Purkinje cell (primary cell): ENCODE measurements at places on chromosomes 16 and 17. TPM values are rescaled to one million over a fixed set of nuclear protein-coding genes. Genes with fewer than 3 reads are reported as not detected.

The TPSD1 gene
- not detected in 2 replicates for polyA plus RNA-seq

The C17orf78 gene
- polyA plus RNA-seq: not detected in 2 replicates

The HCRT gene
- polyA plus RNA-seq: not detected in 2 replicates

The SEC14L5 gene
- polyA plus RNA-seq: 0.55 and 1.8 TPM in 2 replicates

The PPP1R1B gene
- 272 and 400 TPM in 2 replicates for polyA plus RNA-seq

The GSG1L gene
- 0.16 TPM in 1 of 2 replicates, not detected in the other for polyA plus RNA-seq

The CDT1 gene
- 0.17 TPM in 1 of 2 replicates, not detected in the other for polyA plus RNA-seq

The KRT15 gene
- not detected in 2 replicates for polyA plus RNA-seq

The DOC2B gene
- polyA plus RNA-seq: 1.3 and 2.2 TPM in 2 replicates

The PLEKHH3 gene
- 0.40 TPM in 1 of 2 replicates, not detected in the other for polyA plus RNA-seq

The CIITA gene
- 0.03 and 0.38 TPM in 2 replicates for polyA plus RNA-seq

The NHERF2 gene
- polyA plus RNA-seq: 1.0 and 1.3 TPM in 2 replicates

The SRSF1 gene
- 25.0 and 27.9 TPM in 2 replicates for polyA plus RNA-seq

The HAP1 gene
- 0.27 and 1.7 TPM in 2 replicates for polyA plus RNA-seq

The UNC119 gene
- 12.3 and 30.0 TPM in 2 replicates for polyA plus RNA-seq

The FBXO39 gene
- polyA plus RNA-seq: not detected in 2 replicates

The ORMDL3 gene
- 32.9 and 42.7 TPM in 2 replicates for polyA plus RNA-seq

The RUSF1 gene
- 5.2 and 12.1 TPM in 2 replicates for polyA plus RNA-seq

The TMC8 gene
- polyA plus RNA-seq: not detected in 2 replicates

The SLC46A1 gene
- 6.7 and 17.2 TPM in 2 replicates for polyA plus RNA-seq

The CACNG3 gene
- 17.6 TPM in 1 of 2 replicates, not detected in the other for polyA plus RNA-seq

The ASB16 gene
- not detected in 2 replicates for polyA plus RNA-seq

The CDK3 gene
- 0.29 and 1.8 TPM in 2 replicates for polyA plus RNA-seq

The TNP2 gene
- not detected in 2 replicates for polyA plus RNA-seq

The NCOR1 gene
- polyA plus RNA-seq: 39.0 and 50.6 TPM in 2 replicates

The PIGL gene
- polyA plus RNA-seq: 57.3 and 71.8 TPM in 2 replicates

The FOXC2 gene
- not detected in 2 replicates for polyA plus RNA-seq

The PIMREG gene
- polyA plus RNA-seq: 1.8 and 5.1 TPM in 2 replicates

The ATP2C2 gene
- polyA plus RNA-seq: 2.6 TPM in 1 of 2 replicates, not detected in the other

The RNF43 gene
- polyA plus RNA-seq: 0.99 and 4.0 TPM in 2 replicates

The BCAR1 gene
- polyA plus RNA-seq: 6.9 and 21.4 TPM in 2 replicates

The CTRL gene
- polyA plus RNA-seq: 1.9 TPM in 1 of 2 replicates, not detected in the other

The HBQ1 gene
- polyA plus RNA-seq: 2.3 and 4.8 TPM in 2 replicates

The TNFRSF13B gene
- not detected in 2 replicates for polyA plus RNA-seq

The SLC9A5 gene
- 1.1 and 1.7 TPM in 2 replicates for polyA plus RNA-seq

The PKMYT1 gene
- polyA plus RNA-seq: 3.1 and 3.4 TPM in 2 replicates
